Activated CD4-positive, CD25-positive, alpha-beta regulatory T cell (primary cell): ENCODE measurements at places on chromosomes 11 and 22.

GRCh38 chr11:41398175-41398574 is 61.3 kb downstream of the LRRC4C start:
- no peak for DNase-seq

DNA sequence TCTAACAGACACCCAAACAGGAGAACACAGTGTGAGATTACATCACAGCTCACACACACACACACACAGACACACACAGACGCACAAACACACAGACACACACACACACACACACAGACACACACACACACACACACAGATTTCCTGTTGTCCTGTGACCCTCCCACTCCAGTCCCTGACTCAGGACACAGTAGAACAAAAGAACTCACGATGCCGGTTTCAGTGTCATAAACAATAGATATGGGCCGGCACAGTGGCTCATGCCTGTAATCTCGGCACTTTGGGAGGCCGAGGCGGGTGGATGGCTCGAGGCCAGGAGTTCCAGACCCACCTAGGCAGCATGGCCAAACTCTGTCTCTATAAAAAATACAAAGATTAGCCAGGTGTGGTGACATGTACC is 13.8 kb upstream of the KAT5 start:
- no peak for DNase-seq

GRCh38 chr11:106733635-106734034 is 284.6 kb downstream of the GUCY1A2 start:
- DNase-seq = no peak

- DNase-seq = no peak
Observed at GRCh38 chr22:26172389-26172990, 3.2 kb downstream of the SEZ6L start.

- DNase-seq = no peak
Observed at GRCh38 chr11:119828819-119829218, 99.8 kb upstream of the NECTIN1 start.

- no peak for DNase-seq
Observed at GRCh38 chr11:134252346-134253187, 585 bp downstream of the THYN1 start.

DNA sequence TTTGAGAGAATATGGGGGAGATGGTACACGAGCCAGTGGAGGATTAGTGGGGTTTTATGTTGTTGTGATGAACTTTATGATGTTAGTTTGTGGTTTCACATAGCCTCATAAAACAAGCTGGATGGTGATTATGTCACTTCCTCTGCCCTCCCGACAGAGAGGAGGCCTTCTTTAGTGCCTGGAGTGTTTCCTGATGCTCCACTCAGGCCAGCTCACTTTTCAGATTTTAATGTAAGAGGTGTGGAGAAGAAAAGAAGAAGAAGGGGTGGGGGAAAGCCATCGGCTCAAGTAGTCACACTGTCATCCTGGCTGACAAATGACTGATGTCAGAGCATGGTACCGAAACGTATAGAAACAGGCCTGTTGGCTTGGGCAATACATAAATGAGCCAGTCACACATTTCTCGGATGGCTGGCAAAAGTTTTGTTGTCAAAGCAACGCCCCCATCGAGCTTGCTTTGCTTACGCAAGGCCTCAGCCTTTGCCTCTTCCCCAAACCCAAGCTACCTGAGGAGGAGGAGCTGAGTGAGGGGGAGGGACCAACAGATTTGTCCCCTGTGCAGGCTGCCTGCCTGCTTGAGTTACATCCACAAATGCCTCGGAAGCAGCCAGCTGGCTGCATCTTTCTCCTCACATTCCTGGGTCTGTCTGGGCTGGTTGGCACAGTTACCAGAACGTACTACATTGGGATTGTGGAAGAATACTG is at the start of gene HEPHL1:
TSS of gene HEPHL1 (plus strand) at position 578 of the 705 bp plus-strand sequence. CDS start at position 593, 15 bp downstream.
- no peak for DNase-seq

DNA sequence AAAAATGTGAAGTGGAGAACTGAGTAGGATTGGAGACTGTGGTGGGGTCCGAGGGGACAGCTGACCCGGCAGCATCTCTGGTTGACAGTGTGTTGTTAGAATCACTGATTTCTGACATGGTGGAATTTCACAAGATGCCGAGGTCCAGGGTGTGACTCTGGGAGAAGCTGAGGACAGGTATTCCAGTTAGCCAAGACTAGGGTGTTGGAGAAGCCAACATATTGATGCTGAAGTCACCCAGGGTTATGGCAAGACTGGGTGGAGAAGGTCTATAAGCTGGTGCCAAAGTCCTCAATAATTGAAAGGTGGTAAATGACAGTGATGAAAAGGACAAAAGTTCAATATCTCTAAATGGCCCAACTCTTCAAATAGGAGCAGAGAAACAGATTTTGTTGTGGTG is 86.1 kb downstream of the ME3 start:
- DNase-seq = no peak

GRCh38 chr11:3127706-3128355 is 37.3 kb downstream of the OSBPL5 start:
- DNase-seq = no peak

- no peak for DNase-seq
Observed at GRCh38 chr22:44879301-44879680, 126.9 kb downstream of the ARHGAP8 start.

- DNase-seq = no peak
Observed at GRCh38 chr22:26321469-26321913, 107.6 kb upstream of the ASPHD2 start.

DNA sequence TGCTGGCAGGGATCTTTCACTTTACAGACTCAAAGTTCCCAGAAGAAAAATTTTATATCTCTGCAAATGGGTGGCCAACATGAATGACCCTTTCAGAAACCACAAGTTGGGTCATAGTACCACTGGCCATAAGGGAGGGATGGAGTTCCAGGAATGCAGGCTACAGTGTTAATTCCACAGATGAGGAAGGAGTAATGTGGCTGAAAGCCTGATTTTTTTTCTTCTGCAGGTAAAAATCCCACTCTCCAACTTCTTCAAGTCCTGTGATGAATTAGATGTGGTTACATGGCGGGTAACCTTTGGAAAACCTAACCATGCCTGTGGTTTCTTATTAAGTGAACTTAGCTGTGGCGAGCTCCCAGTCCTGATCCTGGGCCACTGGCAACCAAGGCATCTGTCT is 103.2 kb downstream of the SLC1A2 start:
- no peak for DNase-seq

DNA sequence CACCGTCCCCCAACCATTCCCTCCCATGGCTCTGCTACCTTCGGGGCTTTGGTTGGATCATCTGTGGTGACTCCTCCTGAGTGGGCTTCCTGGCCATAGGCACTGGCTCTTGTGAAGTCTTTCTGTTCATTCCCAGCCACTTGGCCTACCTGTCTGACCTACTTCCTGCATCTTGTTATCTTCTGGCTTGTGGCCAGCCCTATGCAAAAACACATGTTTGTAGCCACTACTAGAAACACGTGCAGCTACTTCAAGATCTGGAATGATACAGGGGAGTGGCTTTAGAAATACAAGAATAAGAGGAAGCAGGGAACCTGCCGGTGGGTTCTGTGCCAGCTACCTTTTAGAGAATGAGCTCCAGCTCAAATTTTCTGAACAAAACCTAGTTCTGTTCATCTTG is 20.9 kb downstream of the RCOR2 start:
- DNase-seq = no peak

DNA sequence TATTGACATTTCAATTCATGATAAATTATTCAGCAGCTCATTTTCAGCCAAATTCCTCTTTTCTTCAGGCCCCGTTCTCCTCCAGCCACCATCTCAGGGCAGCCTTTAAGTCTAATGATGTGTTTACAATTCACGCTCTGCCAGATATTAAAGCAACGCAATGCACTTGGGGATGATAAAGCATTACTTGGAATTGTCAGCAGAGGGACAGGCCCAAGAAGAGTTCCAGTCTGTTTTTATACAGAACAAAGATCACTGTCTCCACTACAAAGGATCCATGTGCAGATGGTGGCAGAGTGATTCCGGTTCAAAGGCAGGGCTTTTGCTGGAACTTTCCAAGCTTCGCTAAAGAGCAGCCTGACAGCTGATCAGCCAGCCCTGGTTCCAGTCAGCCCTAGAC is 13.6 kb upstream of the GALNT18 start:
- no peak for DNase-seq

GRCh38 chr11:7573193-7573557 is 59.4 kb downstream of the PPFIBP2 start:
- no peak for DNase-seq

- no peak for DNase-seq
Observed at GRCh38 chr11:112995423-112996090, 34.3 kb downstream of the NCAM1 start.

DNA sequence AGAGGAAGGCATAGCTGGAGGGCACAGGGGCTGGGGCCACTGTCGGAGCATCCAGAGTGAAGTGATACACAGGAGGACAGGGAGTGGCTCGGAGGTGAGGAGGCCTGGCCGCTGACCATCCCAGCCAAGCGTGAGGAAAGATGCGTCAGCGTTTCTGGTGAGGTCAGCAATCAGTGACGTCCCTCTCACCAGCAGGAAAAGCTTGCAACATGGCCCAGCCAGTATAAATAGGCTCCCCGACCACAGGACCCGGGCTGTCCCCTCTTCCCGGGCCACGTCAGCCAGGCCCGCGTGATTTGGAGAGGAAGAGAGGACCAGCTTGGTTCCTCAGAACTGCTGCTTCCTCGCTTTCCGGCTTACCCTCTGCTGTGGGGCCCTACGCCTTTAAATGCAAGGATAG is 4.2 kb upstream of the OSM start:
- DNase-seq = no peak

GRCh38 chr11:17609291-17610084 is 62.4 kb downstream of the OTOG start:
- no peak for DNase-seq

DNA sequence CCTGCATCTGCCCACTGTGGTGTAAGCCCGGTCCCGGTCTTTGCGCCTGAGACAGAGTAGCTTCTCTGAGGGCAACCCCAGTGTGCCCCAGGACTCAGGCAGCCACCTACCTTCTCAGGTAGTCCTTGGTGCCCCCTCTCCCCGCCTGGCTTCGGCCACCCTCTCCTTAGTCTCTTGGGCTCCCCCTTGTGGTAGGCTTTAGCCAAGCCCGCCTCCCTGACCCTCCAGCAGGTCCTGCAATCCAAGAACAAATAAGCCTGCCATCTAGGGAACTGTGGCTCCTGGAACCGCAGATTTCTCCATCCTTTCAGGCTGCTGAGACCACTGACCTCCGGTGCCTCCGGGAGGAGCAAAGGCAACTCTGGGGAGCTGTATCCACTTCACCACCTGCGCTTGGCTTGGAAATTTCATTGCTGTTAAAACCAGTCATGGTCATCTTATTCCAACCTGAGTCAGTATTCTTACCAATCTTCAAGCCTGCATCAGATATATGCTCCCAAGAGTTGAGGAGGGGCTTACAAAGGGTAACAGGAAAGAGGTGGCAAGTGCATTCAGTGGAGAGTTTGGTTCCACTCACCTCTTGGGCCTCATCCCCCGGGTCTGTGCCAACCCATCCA is 52.8 kb upstream of the TENM4 start:
- peak; percentile 2 for DNase-seq
